ENCODE measurements at places on chromosomes 5 and 9.

GRCh38 chr5:110817459-110817858 is 78.7 kb downstream of the SLC25A46 start:
- no peak for DNase-seq

- DNase-seq = no peak
Measured at GRCh38 chr5:160694896-160695295, 157.1 kb downstream of the ATP10B start.

- DNase-seq = no peak
Measured at GRCh38 chr9:84314306-84314705, 26.3 kb downstream of the SLC28A3 start.

GRCh38 chr9:93303806-93304573 is 120.1 kb downstream of the WNK2 start:
- peak; percentile 12 for DNase-seq

DNA sequence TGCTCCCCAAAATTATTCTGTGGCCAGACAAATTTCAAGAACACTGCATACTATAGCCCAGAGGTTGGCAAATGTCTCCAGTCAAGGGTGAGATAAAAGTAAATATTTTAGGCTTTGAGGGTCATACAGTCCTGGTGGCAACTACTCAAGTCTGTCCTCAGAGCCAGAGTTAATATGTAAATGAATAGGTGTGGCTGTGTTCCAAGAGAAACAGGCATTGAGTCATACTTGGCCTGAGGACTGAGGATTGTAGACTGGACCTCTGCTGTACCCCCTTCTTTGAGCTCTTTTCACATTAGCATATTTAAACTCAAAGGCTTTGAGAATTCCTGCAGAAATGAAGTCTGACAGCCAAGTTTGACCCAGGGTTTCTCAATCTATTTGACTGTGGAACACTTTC is 129.2 kb upstream of the PTCH1 start:
- DNase-seq = no peak

DNA sequence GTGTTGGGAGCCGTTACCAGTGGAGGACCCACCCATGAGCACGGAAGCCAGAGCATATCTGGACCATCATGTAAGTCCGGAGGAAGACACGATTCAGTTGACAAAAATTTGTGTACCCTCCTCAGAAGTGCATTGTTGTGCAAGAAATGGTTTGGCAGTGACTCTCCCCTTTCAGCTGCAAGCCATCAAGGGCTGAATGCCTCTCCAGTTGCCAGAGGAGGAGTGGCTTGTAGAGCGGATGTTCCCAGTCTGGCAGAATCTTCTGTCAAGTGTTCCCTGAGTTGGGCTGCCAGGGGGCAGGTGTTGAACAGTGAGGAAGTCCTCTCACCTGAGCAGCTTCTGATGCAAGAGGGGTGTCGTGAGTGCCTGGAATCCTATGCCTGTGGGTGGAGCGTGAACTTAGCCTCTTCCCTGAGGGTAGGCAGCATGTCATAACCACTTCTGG is 27.6 kb upstream of the CDKN2AIPNL start:
- no peak for DNase-seq

- no peak for DNase-seq
Measured at GRCh38 chr5:132268769-132269551, 11.5 kb downstream of the PDLIM4 start.

GRCh38 chr5:93821891-93822415 is 80.6 kb upstream of the POU5F2 start:
- DNase-seq = no peak

- DNase-seq = no peak
Measured at GRCh38 chr5:80255431-80255810, 427 bp downstream of the SERINC5 start.

DNA sequence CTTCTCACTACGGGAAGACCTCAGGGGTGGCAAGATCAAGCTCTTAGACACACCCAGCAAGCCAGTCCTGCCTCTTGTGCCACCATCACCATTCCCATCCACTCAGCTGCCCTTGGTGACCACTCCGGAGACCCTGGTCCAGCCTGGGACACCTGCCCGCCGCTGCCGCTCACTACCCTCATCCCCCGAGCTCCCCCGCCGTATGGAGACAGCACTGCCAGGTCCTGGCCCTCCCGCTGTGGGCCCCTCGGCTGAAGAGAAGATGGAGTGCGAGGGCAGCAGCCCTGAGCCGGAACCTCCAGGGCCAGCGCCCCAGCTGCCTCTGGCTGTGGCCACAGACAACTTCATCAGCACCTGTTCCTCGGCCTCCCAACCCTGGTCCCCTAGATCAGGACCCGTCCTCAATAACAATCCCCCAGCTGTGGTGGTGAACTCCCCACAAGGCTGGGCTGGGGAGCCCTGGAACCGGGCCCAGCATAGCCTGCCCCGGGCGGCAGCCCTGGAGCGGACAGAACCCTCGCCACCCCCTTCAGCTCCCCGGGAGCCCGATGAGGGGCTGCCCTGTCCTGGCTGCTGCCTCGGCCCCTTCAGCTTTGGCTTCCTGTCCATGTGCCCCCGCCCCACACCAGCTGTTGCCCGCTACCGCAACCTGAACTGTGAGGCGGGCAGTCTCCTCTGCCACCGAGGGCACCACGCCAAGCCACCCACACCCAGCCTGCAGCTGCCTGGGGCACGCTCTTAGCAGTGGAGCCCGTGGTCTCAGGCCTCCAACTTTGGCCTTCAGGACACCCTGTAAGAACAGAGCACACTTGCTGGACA is 4.1 kb downstream of the TESK1 start:
- DNase-seq = no peak

DNA sequence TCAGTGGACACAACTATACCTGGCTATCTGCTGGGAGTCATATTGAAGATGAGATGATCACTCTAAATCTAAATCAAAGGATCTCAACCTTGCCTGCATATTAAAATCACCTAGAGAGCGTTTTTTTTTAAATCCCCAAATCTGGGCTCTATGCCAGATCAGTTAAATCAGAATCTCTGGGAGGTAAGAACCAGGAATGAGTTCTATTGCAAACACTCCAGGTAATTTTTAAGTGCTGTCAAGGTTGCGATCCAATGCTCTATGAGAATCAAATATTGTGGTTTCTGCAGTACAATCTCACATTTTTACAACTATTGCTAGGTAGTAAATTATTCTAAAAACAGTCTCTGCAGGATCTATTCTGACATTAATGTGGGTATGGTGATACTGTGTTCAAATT is 202.3 kb upstream of the OR13F1 start:
- no peak for DNase-seq

GRCh38 chr5:142808878-142809598 is 38.9 kb downstream of the ARHGAP26 start:
- no peak for DNase-seq

DNA sequence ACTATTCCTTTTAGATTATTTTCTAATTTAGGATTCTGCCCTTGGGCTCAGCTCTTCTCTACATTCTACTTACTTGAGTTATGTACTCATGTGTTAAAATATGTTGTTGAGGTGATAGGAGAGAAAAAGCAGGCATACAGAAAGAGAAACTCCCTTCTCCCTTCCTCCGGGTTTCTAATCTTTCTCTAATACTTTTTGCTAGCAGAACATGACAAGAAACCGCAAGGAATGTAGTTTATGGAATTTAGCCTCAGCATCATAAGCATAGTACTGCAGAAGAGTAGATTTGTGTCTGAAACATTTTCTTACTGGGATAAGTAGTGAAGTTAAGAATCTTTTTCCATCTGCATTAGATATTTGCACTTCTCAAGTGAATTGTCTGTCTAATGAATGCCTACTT is 139.5 kb upstream of the CYLC2 start:
- no peak for DNase-seq

GRCh38 chr9:94741866-94742265 is 15.4 kb downstream of the AOPEP start:
- no peak for DNase-seq

GRCh38 chr5:168162464-168162863 is 129.0 kb upstream of the WWC1 start:
- no peak for DNase-seq

DNA sequence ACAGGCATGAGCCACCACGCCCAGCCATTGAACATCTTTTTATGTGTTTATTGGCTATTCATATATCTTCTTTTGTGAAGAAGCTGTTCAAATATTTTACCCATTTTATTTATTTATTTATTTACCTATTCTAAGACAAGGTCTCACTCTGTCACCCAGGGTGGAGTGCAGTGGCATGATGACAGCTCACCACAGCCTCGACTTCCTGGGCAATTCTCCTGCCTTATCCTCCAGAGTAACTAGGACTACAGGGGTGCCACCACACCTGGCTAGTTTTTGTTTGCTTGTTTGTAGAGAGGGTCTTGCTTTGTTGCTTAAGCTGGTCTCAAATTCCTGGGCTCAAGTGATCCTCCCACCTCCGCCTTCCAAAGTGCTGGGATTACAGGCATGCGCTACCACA is 33.5 kb downstream of the NAIF1 start:
- DNase-seq = no peak

DNA sequence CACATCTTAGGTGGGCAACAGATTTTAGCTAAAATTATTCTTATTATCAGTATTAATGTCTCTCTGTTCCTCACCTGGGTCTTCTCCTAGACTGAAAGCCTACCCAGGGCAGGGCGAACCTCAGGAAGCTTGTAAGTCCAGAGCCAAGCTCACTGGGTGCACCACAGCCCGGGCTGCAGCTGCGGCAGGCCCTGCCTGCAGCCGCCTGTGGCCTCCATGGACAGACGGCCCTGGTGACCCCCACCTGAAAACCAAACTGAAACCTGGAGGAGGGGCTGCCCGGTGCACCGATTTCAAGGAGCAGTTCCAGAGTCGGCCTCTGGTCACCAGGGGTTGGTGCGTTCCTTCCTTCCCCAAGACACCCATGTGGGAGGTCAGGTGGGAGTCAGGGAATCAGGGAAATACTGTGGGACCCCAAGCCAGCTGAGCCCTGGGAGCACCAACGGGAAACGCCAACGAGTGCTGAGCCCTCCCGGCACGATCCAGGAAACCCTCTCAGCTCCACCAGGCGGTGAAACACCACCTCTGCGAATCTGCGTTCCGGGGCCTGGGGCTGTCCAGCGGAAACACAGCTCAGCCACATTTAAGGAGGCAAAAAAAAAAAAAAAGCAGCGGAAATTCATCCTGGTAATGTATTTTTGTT is 68.6 kb upstream of the PPP1R26 start:
- DNase-seq = no peak

DNA sequence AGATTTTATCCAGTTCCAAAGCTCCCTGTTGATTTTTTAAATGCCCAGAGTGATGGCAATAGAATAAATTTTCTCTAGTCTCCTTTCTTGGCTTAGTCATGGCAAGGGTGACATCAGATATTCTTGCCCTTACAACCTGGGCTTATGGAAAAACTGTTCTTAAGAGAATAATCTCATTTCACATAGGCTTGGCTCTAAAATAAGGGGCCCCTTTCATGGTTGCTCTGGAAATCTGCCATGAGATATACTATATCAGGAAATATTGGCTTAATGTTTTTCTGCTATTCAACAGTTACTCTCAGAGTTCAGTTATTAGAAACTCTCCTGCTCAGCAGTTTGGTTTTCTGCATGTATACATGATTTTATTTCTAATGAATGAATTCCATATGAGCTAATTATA is 7.8 kb downstream of the HMHB1 start:
- no peak for DNase-seq

GRCh38 chr5:140637371-140638100 is 1.7 kb upstream of the TMCO6 start:
- no peak for DNase-seq

GRCh38 chr9:128244837-128245231 is 31.0 kb downstream of the GOLGA2 start:
- DNase-seq = no peak

- DNase-seq = no peak
Measured at GRCh38 chr9:121200356-121200755, 1.3 kb downstream of the RAB14 start.

- no peak for DNase-seq
Measured at GRCh38 chr9:128388150-128388549, 17.0 kb downstream of the URM1 start.

DNA sequence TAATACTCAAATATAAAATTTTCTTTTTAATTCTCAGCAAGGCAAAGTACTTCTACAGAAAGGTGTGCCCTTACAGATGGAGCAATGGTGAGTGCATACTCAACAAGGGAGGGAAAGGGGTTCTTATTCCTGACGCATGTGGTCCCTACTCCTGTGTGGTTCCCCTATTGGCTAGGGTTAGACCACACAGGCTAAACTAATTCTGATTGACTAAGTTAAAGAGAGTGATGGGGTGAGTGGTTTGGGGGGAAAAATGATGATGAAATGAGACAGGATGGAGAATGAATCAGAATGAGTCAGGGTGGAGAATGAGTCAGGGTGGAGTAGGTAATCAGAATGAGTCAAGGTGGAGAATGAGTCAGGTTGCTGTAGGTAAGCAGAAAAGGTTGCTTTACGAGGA is 22.9 kb upstream of the HMGCS1 start:
- no peak for DNase-seq

DNA sequence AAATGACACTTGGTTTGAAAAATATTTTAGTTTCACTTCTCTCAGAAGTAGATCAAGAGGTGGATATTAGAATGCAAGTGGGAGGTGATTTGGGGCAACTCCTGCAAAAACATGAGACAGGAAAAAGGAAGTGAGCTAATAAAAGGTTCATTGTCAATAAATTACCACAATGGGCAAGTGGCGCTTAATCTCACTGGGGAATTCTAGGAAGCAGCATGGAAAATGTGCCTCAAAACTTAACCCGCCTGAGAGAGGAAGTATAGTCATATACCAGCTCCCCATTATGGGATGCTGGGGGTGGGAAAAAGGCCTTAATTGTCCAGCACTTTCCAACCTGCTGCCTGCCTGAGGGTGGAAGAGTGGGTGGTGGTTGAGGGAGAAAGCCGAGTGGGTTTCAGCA is 204.1 kb downstream of the ELAVL2 start:
- DNase-seq = no peak

- DNase-seq = no peak
Measured at GRCh38 chr9:14838701-14839100, 71.5 kb downstream of the FREM1 start.

DNA sequence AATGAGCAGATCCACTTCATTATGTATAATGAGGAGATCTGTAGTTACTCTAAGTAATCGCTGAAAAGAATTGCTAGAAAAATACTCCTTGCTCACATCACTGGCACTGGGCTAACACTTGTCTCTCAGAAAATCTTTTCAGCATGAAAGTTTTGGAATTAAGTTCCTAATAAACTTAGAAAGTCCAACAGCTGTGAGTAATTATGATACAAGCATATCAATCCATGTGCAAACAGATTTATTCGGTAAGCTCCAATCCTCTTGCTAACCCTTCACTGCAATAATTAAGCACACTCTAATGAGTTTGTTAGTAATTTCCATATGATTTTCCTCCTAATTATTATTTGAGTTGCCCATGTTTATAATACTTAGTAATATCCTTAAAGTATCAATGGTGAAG is 652.6 kb upstream of the WWC1 start:
- no peak for DNase-seq

- DNase-seq = no peak
Measured at GRCh38 chr5:80763211-80763610, 108.4 kb upstream of the DHFR start.

GRCh38 chr9:35660966-35661415 is 2.9 kb downstream of the CCDC107 start:
- no peak for DNase-seq

GRCh38 chr5:134437340-134437846 is 25.7 kb upstream of the CDKN2AIPNL start:
- no peak for DNase-seq

- DNase-seq = no peak
Measured at GRCh38 chr9:91056917-91057316, 255.3 kb downstream of the SYK start.

GRCh38 chr5:167243463-167243862 is 1048.0 kb upstream of the WWC1 start:
- no peak for DNase-seq

Data from central memory CD8-positive, alpha-beta T cell (primary cell).